ENCODE measurements at places on chromosomes 2 and 18.
A peak's percentile ranks its signal among the peaks of the same experiment; 100 is the strongest.

DNA sequence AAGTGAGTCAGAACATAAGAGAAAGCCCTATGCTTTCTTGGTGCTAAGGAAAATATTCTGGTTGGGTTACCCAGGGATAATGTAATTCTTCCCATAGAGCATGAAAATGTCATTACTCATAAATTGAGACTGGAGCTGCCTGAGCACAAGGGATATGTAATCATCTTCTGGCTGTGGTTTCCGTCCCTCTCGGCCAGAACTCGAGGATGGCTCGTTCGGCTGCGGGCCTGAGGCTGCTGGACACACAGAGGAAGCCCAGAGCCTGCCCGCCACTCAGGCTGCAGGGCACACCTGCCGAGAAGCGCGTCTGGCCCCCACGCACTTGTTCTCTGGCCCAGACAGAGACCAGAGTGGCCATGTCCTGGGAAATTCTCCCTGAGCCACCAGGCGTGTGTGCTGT, 104.9 kb downstream of the ASAP2 start:
- H3K4me1 ChIP-seq, result peaks cover 11% of the 10 kb centered on the region
- DNase-seq, result no peak
- H3K27ac ChIP-seq, result no peak overlapping the region

DNA sequence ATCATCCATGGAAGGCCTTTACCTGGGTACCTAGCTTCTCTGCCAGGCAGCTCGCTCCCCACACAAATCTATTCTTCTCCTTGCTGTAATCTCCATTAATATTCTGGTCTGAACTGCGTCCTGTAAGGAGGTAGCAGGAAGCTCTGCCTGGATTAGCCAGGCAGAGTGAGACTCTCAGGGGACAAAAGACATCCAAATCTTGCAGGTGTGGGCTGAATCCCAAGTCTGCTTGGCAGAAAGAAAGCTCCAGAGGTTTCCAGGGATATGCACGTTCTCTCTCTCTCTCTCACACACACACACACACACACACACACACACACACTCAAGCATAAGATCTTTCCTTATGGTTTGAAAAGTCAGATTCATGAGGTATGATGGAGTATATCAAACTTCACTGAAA, 66.5 kb downstream of the THNSL2 start:
- peaks cover 11% of the 10 kb centered on the region for H3K4me1 ChIP-seq
- H3K27ac ChIP-seq, result no peak overlapping the region
- H3K36me3 ChIP-seq, result no peaks in the 10 kb centered on the region
- H3K27me3 ChIP-seq, result no peaks in the 10 kb centered on the region
- no peak overlapping the region for H3K4me3 ChIP-seq
- DNase-seq, result no peak

GRCh38 chr2:190972846-190973245, 41.1 kb downstream of the STAT1 start:
- H3K36me3 ChIP-seq, result peaks cover 89% of the 10 kb centered on the region
- H3K4me1 ChIP-seq, result no peaks in the 10 kb centered on the region
- H3K27ac ChIP-seq, result no peak overlapping the region

GRCh38 chr2:101371636-101372035, 15.7 kb downstream of the CREG2 start:
- H3K27me3 ChIP-seq, result peaks cover 57% of the 10 kb centered on the region
- no peak overlapping the region for H3K4me3 ChIP-seq
- 0 out of 2 replicates have a peak, but pooled peaks cover 7% of the 10 kb centered on the region for H3K4me1 ChIP-seq

- H3K4me1 ChIP-seq, result peaks cover 11% of the 10 kb centered on the region
- H3K27ac ChIP-seq, result no peak overlapping the region
- no peaks in the 10 kb centered on the region for H3K27me3 ChIP-seq
- no peak overlapping the region for H3K4me3 ChIP-seq
Observed at GRCh38 chr2:39246382-39246980, 2.7 kb upstream of the CDKL4 start.

DNA sequence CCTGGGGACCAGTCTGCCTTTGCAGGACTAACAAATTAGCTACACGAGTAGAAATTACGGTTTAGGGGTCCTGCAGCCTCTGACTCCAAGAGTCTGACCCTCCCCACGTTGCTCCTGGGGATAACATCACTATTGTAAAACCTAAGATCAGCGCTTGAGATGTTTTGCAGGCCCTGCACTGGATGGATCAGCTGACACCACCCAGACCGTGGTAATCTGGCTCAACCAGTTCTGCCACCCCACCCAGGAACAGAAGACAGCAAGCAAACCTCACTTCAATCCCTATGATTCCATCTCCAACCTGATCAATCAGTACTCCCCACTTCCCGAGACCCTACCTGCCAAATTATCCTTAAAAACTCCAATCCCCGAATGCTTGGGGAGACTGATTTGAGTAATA, 31.7 kb downstream of the NGEF start:
- H3K27me3 ChIP-seq, result no peaks in the 10 kb centered on the region
- peaks cover 3% of the 10 kb centered on the region for H3K36me3 ChIP-seq
- no peak overlapping the region for H3K4me3 ChIP-seq

DNA sequence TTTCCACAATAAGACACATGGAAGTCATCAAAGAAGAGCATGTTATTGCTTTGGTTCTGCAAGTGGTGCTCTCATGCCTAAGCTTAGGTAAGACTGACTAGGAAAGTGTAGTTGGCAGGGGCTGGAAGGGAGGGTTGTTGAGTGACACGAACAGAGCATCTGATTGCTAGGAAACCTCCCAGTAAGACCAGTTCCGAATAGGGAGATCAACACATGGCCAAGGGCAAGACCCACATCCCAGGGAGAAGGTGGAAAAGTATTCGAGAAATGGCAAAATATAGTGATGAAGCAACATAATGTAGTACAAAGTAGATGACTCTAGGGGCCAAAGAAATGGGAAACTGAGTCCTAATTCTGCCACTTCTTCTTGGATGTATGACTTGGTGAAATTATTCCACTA, 33.8 kb upstream of the FMNL2 start:
- no peaks in the 10 kb centered on the region for H3K36me3 ChIP-seq
- peaks cover 23% of the 10 kb centered on the region for H3K27me3 ChIP-seq
- no peak overlapping the region for H3K4me3 ChIP-seq
- H3K27ac ChIP-seq, result no peak overlapping the region
- DNase-seq, result no peak
- no peaks in the 10 kb centered on the region for H3K4me1 ChIP-seq

DNA sequence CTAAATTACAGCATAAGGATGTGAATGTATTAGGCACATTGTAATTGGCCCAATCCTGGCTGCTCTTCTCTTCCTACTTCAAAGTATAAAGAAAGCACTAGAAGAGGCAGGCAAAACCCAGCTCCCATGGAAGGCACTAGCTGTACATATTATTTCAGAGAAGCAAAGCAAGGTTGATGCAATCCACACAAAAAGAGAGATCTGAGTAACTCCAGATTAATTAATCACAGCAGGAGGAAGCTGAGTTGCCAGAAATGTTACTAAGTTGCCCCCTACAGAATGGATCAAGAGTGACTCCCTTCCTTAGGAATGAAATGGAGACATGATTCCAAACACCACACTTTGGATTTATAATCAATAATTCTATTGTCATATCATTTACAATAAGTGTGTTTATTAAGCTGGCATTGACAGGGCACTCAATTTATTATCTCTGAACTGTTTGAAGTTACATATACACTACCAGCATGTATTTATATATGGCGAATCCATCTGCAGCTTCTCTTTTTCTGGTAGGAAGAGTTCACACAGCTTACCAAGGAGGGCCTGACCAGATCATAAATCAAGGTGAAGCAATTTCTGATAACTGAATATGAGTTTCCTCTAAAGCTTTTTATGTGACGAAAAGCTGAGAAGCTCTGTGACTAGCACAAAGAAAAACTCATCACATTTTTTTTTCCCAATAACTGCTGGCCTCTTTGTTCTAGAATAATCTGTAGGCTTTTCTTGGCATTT, 393.1 kb upstream of the LYPD1 start:
- H3K27me3 ChIP-seq, result no peaks in the 10 kb centered on the region
- no peak overlapping the region for H3K4me3 ChIP-seq
- no peak overlapping the region for H3K27ac ChIP-seq
- no peak for DNase-seq

DNA sequence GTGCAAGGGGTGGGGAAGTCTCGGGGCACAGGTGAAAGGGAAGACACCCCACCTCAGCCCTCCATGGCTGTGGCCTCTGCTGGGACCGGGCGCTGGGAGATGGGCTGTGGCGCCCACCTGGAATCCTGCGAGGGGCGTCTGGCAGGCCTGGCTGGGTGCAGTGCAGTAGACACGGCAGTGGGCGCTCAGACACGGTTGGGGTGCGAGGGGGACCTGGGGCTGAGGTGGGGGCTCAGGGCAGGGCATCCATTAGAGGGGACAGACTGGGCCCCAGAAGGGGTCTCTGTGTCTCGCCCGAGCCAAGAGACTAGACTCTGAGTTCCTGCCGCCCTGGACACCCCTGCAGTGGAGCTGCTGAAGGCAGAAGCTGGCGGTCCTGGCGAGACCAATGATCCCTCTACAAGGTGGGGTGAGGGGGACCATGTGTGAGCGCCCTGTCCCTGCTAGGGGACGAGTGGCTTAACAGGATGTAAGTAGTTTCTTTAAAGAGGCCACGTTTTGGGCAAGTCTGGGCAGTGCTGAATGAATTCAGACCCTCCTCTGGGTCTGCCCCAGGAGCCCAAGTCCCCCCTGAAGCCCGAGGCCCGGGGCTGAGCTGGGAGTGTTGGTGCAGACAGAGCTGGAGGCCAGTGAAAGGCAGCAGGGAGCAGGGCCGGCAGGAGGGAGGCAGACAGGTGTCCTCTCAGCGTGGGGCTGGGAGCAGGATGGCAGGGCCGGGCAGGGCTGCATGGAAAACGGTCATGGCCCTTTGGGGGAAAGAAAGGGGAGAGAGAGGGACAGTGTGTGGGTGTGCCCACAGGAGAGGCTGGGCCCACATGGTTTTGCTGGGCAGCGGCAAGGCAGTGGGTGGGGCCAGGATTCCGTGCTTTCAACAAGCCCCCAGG, 57.2 kb downstream of the HS6ST1 start:
- H3K27ac ChIP-seq, result peak overlapping the region; percentile 7
- H3K36me3 ChIP-seq, result no peaks in the 10 kb centered on the region

- no peaks in the 10 kb centered on the region for H3K27me3 ChIP-seq
- no peak overlapping the region for H3K4me3 ChIP-seq
- no peak overlapping the region for H3K27ac ChIP-seq
- no peaks in the 10 kb centered on the region for H3K36me3 ChIP-seq
Observed at GRCh38 chr2:60523963-60524362, 29.5 kb downstream of the BCL11A start.

- peaks cover 7% of the 10 kb centered on the region for H3K27me3 ChIP-seq
- no peaks in the 10 kb centered on the region for H3K4me1 ChIP-seq
- no peak for DNase-seq
- H3K27ac ChIP-seq, result no peak overlapping the region
Observed at GRCh38 chr2:152062125-152063091, 36.4 kb downstream of the CACNB4 start.

- H3K4me3 ChIP-seq, result no peak overlapping the region
- DNase-seq, result no peak
- no peak overlapping the region for H3K27ac ChIP-seq
- H3K27me3 ChIP-seq, result no peaks in the 10 kb centered on the region
- no peaks in the 10 kb centered on the region for H3K36me3 ChIP-seq
Observed at GRCh38 chr2:222802514-222803196, 58.2 kb upstream of the ACSL3 start.

DNA sequence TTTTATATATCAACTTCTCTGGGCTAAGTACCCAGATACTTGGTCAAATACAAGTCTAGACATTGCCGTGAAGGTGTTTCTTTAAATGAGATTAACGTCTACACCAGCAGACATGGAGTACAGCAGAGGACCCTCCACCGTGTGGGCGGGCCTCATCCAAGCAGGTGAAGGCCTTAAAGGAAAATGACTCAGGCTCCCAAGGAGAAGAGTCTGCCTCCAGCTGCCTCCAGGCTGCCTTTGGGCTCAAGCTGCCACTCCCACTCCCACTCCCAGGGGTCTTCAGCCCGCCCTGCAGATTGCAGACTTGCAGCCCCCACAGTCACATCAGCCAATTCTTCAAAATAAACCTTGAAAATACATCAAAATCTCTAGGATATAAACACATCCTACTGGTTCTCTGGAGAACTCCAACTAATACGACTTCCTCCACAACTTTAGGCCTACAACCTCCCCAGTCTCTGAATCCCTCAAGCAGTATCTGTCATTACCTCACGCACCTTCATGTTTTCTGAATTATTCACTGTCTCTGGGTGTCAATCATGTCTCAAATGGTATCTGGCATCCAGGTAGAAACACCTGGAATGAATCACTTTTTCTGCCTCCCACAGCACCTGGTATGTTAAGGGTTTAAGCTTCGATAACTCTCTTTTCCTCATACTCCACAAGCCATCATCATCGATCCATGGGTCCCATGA, 6.9 kb downstream of the ITGB1BP1 start:
- peaks cover 31% of the 10 kb centered on the region for H3K4me1 ChIP-seq
- no peaks in the 10 kb centered on the region for H3K27me3 ChIP-seq
- H3K27ac ChIP-seq, result no peak overlapping the region
- H3K36me3 ChIP-seq, result peaks cover 26% of the 10 kb centered on the region

DNA sequence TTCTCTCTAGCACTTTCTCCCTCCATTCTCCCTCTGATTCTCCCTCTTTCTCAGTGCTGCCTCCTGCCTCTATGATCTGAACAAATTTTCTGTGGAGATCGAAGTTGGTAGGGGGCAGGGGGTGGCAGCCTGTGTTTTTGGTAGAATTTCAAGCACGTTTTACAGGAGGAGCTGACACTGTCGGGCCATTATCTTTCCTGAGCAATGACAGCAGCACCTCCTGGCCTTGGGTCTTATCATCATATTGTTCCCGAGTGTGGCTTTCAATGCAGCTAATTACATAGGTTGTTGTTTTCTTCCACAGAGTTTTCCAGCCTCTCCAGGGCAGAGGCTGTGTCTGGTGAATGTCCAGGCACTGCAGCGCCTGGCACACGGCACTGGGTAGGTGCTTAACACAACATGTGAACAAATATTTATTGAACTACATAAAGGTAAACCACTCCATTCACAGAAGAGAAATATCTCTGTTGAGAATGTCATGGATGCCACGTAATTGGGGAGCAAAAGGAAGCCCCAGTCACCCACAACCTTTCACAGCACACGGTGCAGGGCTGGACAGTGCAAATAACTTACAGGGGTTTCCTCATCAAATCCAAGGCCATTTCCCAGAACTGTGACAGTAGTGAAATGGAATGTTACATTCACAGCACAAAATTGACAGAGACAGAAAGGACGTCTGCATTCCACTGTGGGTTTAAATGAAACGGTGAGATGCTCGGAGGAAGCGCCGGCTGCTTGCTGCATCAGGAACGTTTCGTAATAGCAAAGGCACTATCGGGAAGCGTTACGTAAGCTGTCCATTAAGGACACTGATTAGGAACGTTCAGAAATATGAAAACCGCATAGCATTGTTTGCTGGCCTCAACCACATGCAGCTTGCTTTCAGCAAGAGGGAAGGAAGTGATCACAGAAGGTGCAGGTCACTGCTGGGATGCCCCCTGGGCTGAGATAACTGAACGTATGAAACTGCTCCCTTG, 6.5 kb upstream of the KCNG2 start:
- H3K4me1 ChIP-seq, result peaks cover 43% of the 10 kb centered on the region
- DNase-seq, result peak; percentile 95
- H3K36me3 ChIP-seq, result no peaks in the 10 kb centered on the region
- H3K27ac ChIP-seq, result no peak overlapping the region

DNA sequence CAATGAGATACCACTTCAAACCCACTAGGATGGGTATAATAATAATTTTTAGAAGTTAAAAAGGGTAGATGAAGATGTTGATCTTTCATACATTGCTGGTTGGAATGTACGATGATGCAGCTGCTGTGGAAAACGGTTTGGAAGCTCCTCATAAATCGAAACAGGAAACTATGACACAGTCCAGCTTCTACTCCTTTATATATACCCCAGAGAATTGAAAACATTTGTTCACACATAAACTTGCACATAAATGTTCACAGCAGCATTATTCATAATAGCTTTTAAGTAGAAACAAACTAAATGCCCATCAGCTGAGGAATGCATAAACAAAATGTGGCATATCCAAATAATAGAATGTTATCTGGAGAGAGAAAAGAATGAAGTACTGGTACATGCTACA, 95.0 kb downstream of the STRADB start:
- no peak overlapping the region for H3K27ac ChIP-seq
- H3K4me1 ChIP-seq, result no peaks in the 10 kb centered on the region
- no peak overlapping the region for H3K4me3 ChIP-seq
- no peak for DNase-seq
- H3K36me3 ChIP-seq, result no peaks in the 10 kb centered on the region

Measured in HepG2 (cell line).